ENCODE measurements at places on chromosomes 6 and 20.

DNA sequence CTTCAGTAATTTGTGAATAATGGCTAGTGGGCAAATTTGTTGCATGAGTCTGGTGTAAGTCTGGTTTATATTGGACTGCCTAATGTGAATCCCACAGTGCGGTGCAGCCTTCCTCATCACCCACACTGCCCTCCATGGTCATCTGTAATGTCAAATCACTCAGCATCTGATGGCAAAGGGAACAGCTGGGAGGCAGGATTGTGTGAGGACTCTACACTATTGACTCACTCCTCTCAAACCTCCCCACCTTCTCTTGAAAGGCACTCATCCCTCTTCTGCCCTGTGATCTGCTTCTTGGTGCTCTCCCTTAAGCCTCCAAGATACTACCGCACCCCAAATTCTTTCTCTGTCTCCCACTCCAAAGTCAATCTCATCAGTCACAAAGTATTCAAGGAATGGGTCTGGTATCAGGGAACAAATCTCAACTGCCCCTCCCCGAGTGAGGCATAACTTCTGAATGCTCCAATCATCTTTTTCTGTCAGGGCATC lies 146.0 kb upstream of the BEND6 start:
- DNase-seq, result no peak

DNA sequence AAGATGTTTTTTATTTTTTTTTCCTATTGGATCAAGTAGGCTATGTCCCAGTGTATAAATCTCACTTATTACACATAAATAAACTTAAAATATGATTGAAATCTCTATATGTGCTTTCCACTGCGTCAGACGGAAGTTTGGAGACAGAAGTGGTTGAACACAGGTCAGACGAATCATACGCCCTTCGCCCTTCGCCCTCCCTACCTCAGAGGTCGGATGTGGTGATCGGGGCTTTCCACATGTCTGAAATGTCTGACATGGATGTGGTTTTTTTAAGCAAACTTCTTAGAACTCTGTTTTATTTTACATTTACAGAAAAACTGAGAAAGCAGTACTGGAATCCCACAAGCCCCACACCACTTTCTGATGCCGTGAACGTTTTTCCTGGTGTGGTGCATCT lies 344.4 kb downstream of the THBS2 start:
- no peak for DNase-seq

DNA sequence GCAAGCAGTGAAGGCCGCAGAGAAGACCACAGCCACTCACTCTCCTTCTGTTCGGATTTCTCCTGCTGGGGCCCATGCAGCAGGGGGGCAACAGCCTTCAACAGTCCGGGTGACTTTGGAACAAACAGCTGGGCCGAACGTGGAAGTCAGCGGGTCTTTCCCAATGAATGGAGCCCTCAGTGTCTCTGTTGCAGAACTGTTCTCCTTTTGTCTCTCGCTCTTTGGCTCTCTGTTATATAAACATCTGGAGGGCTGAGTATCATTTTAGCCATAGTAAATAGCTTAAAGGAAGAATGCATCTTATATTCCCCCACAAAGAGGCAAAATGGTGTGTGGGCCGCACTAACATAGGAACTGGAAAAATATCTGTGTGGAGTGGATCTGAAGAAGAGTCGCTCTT lies 136.7 kb upstream of the RALGAPA2 start:
- no peak for DNase-seq

- no peak for DNase-seq
These were observed 8.1 kb downstream of the RANBP9 start for GRCh38 chr6:13703496-13703895.

DNA sequence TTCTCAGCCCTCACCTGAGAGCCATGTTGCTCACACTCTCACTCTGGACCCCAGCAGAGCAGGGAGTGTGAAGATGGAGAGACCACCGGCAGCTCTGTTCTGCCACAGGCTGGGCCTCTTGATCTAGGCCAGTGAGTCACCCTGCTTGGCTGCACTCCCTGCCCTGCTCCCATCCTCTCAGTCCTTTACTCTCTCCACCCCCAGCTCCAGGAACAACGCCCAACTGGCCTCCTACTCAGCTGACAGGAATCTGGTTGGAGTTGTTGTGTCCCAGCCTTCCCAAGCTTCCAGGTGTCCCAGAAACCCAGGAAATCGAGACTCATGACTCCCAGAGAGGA lies at the start of gene PSORS1C1:
Gene PSORS1C1 (plus strand): TSS at position 260 of the 338 bp plus-strand sequence. CDS start 14,833 bp downstream, outside the sequence.
- no peak for DNase-seq

- DNase-seq, result peak; percentile 44
These were observed 1.8 kb upstream of the CST3 start for GRCh38 chr20:23639490-23639958.

- no peak for DNase-seq
These were observed 15.2 kb downstream of the KIF25 start for GRCh38 chr6:168012431-168013249.

DNA sequence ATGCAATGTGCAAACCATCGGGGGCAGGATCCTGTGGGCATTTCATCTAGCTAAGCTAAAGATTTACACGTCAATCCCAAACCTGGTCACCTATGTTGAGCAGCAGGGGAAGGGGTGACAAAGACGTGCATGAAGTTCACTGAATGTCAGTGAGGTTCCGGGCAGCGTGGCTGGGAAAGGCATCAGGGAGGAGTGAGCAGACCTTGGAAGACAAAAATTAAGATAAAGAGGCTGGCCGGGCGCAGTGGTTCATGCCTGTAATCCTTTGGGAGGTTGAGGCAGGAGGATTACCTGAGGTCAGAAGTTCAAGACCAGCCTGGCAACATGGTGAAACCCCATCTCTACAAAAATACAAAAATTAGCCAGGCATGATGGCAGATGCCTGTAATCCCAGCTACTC lies 126.1 kb downstream of the PREX1 start:
- no peak for DNase-seq

DNA sequence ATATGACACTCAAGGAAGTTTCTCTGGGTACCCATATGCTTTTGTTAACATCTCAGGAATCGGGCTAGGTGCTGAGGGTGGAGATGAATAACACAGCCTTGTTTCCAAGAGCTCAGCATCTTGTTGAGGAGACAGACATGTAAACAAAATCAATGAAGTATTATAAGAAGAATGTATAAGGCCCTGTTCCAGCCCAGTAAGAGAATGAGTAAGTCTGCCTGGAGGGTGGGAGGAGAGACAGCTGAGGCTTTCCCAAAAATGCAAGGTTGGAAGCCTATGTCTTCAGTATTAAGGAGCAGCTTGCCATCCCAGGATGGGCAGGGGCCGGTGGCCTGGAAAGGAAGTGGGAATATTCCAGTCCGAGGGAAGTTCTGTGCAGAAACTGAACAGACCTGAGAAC lies 615.3 kb upstream of the BTBD3 start:
- no peak for DNase-seq

DNA sequence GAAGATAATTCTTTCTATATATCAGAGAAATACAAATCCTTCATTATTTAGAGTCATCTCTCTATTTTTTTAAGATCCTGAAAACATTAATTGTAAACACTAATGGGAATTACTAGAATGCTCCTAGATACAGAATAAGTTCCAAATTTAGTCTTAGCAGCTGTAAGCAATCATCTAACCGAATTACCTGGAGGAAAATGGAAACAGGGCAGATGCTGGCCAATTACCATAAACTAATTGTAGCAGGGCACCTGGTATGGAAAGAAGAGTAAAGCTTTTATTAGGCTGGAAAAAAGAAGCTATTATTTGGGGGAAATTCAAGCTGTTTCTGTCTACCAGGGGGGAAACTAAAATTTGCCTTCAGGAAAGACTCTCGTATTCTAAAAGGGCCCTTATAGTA lies 257.5 kb downstream of the MMUT start:
- no peak for DNase-seq

DNA sequence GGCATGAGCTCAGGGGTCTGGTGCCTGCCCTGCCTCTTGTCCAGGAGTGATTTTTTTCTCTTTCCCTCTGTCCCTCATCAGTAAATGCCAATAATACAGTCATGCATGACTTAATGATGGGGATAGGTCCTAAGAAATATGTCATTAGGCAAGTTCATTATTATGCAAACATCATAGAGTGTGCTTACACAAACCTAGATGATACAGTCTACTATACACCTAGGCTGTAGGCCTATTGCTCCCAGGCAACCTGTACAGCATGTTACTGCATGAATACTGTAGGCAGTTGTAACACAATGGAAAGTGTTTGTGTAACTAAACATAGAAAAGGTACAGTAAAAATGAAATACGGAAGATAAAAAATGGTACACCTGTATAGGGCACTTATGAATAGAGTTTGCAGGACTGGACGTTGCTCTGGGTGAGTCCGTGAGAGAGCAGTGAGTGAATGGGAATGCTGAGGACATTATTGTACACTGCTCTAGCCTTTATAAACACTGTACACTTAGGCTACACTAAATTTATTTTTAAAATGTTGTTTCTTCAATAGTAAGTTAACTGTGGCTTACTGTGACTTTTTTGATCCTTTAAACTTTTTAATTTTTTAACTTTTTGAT lies 22.1 kb downstream of the PBOV1 start:
- DNase-seq, result no peak

DNA sequence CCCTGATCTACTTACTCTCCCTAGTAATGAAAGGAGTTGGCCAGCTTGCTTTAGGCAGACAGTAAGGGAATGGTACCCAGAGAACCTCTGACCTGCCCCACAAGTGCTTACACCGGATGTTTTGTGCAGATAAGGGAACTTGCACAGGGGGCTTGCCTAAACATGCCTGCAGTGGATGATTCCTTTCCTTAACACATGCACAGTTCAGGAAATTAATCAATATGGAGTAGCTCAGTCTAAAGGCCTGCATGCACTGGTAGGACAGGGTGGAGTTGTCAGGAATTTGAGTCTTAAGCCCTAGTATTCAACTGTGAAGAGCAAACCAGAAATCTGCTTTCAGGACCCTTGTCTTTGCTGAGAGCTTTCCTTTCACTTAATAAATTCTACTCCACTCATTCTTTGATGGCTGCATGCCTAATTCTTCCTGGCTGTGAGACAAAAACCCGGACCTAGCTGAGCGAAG lies 3.9 kb upstream of the TRIM38 start:
- DNase-seq, result no peak

- no peak for DNase-seq
These were observed 270.3 kb downstream of the LAMA2 start for GRCh38 chr6:129153257-129153656.

GRCh38 chr6:155177363-155177961 lies 86.4 kb upstream of the CLDN20 start:
- DNase-seq, result peak; percentile 86

DNA sequence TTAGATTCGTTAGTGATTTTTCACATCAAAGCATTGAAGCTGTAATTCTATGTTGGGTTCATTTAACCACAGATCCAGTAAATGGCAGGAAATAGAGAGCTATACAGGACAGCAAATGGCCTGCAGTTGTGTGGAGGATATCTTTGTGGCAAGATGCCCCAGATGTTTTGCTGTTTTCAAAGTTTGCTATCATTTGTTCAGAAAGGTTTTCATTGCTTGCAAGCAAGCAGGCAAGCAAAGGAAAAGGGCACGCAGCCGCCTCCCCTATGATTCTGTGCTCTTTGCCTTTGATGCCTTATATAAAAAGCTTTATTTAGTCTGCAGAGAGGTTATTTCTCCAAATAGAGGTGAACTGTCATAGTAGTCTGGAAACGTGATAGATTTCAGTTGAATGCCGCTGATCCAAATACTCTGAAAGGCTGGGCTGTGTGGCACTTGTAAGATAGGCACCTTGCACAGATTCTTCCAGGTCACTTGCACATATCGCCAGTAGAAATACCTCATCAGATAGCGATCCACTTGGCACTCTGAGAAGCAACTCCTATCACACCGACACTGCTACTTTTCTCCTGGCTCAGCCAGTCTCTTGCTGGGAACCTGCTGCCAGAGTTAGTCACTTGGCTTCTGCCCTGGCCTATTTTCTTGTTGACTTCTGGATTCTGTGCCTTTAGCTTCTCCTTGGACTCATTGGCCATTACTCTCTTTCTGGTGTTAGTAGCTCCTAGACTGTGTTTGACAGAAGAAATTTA lies 66.4 kb downstream of the UTRN start:
- peak; percentile 32 for DNase-seq

DNA sequence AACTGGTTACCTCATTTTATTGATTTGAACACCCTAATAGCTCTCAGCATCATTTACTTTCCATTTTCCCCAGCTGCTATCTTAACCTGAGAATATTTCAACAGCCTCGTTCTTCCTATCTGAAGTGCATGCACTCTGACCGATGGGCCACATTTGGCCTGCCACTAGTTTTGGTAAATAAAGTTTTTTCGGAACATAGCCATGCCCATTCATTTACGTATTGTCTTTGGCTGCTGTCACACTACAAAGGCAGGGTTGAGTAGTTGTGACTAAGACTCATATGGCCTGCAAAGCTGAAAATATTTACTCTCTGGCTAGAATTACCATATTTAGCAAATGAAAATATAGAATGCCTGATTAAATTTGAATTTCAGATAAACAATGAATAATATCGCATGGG lies 10.8 kb downstream of the ADGRF4 start:
- no peak for DNase-seq

DNA sequence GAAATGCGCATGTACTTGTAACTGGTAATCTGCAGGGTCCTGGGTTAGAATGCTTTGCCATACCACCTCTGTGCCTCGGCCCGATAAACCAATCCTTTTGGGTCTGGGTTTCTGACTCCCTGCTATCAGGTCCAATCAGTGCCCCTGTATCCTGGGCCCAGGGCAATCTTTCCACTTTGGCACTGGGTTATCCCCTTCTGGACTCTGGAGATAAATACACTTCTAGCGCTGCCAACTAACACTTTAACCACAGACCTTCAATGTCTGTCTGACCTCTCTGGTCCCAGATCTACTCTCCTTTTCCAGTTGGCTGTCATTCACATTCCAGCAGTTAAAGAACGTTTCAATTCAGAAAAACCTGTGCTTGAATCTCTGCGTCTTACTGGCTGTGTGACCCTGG lies 55.3 kb downstream of the DNAAF9 start:
- DNase-seq, result no peak

DNA sequence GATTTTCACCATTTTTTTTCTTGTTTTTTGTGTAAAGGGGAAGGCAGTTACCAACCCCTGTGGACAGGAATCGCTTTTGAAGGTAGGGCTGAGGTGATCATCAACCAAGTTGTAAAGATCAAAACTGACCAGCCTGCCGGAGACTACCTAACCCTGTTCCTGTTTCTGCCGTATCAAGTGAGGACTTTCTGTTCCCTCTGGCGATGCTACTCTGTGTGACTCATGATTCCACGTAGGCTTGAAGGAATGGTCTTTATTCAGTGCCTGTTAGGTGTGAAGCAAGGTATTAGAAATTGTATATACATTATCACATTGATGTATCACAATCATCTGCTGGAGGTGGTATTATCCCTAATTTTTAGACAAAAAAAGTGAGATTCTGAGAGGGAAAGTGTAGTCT lies 161.3 kb downstream of the SOX4 start:
- no peak for DNase-seq

GRCh38 chr6:162090734-162091133 lies 636.8 kb downstream of the PRKN start:
- no peak for DNase-seq

Measured in inflammatory macrophage (primary cell).